ENCODE measurements at places on chromosomes 2 and 18.

GRCh38 chr2:27765621-27766286 lies 5.8 kb upstream of the MRPL33 start:
- peak; percentile 3 for DNase-seq

GRCh38 chr2:130390460-130391057 lies 34.7 kb downstream of the PTPN18 start:
- DNase-seq = no peak

GRCh38 chr18:35117372-35117771 lies 76.2 kb downstream of the MAPRE2 start:
- DNase-seq = no peak

DNA sequence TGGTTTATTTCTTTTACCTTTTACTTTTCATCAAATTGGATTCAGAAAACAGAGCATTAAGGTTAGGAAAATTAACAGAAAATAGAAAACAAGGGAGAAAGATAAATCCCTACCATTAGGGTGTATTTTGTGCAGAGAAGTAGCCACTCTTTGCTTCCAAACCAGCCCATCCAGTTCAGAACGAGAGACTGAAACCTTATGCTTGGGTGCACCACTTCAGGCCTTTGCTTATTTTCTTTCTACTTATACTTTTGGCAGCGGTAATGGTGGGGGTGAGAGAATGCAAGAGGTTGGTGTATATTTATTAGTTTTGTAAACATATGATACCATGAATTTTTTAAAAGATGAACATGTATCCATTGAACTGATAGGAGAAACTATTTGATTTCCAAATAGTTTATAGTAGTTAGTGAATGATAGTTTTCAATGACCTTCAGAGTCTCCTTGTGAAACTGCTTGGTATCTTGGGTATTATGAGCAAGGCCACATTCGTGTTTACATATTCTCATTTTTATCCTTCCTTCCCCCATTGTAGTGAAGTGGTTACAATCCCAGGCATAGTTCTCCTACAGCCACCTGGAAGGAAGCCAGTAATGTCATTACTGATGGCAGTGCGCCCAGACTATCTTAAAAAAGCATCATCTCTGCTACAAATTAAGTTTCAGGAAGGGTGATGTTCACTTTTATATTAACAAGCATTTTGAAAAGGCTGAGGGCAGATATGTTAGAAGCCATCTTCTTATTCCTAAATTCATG lies 60.8 kb downstream of the MFSD6 start:
- DNase-seq = no peak

- DNase-seq = no peak
Measured at GRCh38 chr2:171741189-171741588, 53.9 kb downstream of the DYNC1I2 start.

- no peak for DNase-seq
Measured at GRCh38 chr2:231390667-231391066, 4.8 kb upstream of the B3GNT7 start.

GRCh38 chr2:186636800-186637496 lies 47.1 kb downstream of the ITGAV start:
- DNase-seq = no peak

DNA sequence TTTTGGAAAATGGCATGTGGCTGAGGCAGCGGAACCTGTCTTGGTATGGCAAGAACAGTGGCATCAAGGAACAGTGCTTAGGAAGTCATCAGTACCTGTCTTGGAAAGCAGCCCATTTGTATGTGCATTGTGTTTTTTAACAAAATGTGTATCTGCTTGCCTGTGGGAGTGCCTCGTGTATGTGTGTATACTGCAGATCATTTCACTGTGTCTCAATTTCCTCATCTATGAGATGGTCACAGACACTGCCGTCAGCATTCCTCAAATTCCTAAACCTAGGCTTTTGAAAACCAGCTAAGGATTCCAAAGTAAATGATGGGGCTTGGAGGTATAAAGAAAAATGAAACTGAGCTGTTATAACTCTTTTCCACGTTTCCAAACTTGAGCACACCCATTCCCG lies 441.3 kb downstream of the RND3 start:
- no peak for DNase-seq

GRCh38 chr18:22674272-22674671 lies 256.6 kb upstream of the CTAGE1 start:
- DNase-seq = no peak

DNA sequence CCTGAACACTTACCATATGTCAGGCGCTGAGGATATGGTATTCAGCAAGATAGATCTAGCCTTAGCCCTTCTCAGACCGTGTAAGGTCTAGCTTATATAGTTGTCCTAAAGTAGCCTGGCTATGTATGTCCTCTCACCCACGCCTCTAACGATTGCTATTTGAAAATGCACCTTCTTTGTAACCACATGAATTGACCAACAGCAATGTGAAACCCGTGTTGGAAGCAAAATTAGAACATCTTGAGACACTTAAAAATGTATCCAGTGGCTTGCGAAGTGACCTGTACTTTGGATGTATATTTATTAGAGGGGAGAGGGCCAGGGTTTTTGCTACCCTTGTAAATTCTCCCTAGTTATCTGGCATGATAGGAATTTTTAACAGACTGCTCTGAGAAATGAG lies 860.0 kb upstream of the ZEB2 start:
- DNase-seq = no peak

DNA sequence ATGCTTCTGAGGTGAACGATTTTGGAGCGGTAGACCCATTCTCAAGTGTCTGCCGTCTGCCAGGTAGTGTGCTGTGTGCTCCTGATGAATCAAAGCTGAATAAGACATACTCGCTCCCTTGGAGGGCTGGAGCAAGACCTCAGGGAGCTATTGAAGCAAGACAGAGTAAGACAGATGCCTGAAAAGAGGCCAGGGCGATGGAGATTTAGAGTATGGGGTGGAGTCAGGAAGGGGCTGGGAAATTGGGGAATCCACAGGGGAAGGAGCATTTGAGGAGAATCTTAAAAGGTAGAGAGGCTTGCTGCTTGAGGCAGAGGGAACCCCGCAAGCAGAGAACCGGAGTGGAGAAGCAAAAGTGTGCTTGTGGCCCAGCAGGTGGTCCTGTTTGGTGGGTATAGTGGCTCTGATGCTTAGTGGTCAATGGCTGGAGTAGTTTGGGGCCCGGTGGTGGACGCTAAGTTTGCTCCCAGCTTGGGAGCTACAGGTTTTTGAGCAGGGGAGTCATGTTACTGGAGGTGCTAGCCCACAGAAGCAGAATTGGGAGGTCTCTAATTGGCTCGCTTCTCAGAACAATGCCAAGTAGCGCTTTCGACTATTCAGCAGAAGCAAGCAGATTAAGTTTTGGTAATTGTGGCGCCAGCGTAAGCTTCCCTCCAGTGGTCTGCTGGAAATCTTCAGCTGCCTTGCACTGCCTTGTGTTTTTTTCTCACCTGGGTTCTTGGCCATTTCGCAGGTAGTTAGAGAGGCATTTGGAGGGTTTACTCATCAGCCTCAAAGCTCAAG lies 2.0 kb downstream of the CNNM4 start:
- DNase-seq = no peak

DNA sequence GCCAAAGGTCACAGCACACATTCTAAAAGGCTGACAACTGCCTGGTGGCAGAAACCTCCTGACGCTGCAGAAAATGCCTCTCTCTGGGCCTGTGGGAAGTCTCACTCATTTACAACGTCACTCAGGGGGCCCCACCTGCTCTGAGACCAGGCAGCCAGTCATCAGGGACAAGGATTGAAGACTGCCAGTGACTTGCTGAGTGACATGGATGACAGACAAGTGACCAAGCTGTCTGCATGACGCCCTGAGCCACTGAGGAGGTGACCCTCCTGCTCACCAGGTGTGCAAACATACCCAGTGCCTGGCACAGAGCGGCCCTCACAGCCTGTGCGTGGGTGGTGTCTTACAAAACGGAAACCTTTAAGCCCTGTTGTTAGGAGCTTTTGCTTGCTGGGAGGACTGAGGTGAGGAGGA lies 392.4 kb downstream of the TNS1 start:
- peak; percentile 13 for DNase-seq

GRCh38 chr2:240060977-240061591 lies 7.8 kb upstream of the OR6B3 start:
- DNase-seq = no peak

GRCh38 chr2:5914811-5915611 lies 222.8 kb downstream of the SOX11 start:
- DNase-seq = no peak

DNA sequence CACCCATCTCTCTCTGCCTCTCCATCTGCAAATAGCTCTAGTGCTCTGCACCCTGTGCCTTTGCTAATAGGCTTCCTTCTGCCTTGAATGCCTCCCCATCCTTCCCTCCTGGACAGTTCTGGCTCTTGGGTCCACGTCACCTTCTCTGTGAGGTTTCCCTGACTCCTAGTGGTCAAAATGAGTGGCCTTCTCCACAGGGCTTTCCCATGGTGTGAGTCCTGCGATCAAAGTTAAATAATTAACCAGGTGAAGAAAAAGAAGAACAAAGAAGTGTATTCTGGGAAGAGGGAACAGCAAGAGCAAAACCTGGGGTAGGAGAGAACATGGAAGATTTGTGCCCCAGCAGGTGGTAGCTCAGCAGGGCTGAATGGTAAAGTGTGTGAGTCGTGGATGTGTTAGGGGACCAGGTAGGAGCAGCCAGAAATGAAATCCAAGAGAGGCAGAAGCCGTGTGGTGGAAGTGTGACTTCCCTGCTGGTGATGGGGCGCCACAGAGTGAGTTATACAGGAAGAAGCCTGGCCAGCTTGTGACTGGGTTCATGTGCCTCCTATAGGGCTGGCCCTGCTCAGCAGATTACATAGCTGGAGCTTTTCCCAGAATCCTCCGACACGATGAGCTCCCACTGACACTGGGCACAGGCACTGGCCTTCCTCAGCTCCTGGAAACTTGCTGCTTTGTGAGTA lies 93.8 kb upstream of the LDAH start:
- no peak for DNase-seq

GRCh38 chr2:101295895-101296294 lies 12.6 kb downstream of the RNF149 start:
- DNase-seq = no peak

DNA sequence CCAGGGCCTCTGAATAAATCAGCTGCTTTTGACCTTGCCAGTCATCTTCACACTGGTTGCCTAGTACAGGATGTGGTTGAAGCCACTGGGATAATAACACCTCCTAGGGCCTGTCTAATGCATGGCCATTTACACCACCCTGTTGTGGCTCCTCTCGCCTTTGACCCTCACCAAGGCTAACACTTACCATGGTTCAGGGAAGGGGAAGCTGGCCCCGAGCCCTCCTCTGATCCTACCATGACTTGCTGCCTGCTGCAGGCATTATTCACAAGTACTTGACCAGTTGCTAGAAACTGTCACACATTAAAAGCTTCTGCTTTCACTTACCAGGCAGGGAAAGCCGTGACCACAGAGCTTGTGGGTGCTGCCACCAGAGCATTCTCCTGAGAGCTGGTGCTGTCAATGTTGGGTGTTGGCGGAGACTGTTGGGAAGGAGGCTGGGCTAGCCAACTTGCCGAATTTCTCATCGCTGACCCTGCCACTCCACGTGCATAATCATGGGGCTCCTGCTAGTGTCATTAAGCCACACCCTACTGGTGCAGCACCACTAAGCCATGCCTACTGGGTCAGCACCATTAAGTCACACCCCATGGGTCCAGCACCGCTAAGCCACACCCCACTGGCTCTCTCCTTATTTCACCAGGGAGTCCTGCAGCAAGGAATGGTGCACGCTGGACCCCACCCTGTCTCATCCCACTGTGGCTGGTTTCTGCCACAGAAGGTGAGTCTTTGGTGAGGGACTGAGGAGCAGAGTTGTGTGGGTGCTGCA lies 47.0 kb upstream of the TTC39C start:
- no peak for DNase-seq

Measured in stimulated activated CD4-positive, alpha-beta T cell treated with anti-CD3 and anti-CD28 coated beads, Interleukin-1b, Interleukin-23, amount 100 ng/mL, for 1 hour (primary cell).